NK-92 treated with Interleukin-12 subunit alpha and Interleukin-12 subunit beta, amount 100 ng/mL, for 24 hours (cell line): ENCODE measurements at places on chromosomes 7 and 10.

GRCh38 chr7:140039066-140039465, 23.7 kb downstream of the PARP12 start:
- DNase-seq: no peak

DNA sequence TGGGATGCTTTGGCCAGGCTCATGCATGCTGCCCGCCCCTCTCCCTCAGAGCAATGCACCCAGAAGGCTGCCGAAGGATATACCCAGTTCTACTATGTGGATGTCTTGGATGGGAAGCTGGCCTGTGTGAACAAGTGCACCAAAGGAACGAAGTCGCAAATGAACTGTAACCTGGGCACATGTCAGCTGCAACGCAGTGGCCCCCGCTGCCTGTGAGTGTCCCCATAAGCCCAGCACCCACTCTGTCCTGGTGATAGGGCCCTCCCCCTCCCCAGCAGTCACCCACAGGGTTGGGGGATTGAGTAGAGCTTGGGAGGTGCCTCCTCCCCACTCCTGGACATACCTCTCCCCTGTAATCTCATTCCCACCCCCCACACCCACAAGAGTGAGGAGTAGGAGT, 7.0 kb upstream of the MUC17 start:
- no peak for DNase-seq

GRCh38 chr10:24477915-24478314, 245.8 kb downstream of the ARHGAP21 start:
- no peak for DNase-seq

- DNase-seq: no peak
These were observed 72.4 kb upstream of the DNAAF5 start for GRCh38 chr7:653829-654764.

- no peak for DNase-seq
These were observed 50.0 kb downstream of the AOC1 start for GRCh38 chr7:150902078-150903033.

DNA sequence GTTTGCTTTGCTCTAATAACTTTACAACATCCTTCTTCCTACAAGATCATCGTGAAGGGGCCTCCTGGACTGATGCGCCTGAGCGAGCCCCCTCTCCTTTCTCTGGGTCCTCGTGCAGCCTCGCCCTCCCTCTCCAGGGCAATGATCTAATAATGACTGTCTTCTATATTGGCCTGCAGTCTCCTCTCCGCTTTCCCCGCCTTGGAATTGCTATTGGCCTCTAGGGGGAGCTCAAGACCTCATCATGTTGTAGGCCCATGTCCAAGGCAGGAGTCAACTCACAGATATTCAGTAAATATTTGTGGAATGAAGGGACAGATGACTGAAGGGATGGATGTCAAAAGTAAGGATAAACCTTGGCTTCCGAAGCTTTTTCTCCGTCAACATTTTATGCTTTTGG, 1180.3 kb downstream of the TYW1 start:
- peak; percentile 6 for DNase-seq

- no peak for DNase-seq
These were observed 71.5 kb downstream of the AGMO start for GRCh38 chr7:15490291-15490690.

- DNase-seq: no peak
These were observed 86.6 kb upstream of the CYTH3 start for GRCh38 chr7:6359021-6359420.

DNA sequence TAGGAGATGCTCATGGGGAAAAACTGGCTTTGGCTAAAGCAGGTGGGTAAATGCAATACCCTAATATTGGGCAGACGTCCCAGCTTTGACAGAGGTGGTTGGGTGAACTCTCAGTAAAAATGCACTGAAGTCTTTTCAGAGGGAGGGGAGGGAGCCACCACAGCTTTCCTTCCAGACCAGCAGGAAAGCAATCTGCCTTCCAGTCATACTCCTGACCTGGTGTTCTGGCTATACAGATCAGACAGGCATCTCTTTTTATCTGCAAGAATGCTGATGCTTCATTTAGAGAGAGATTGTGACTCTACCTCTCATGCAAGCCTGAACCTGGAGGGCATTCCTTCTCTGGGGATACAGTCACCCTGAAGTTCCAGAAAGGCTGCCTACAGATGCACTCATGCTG, 52.6 kb upstream of the ICA1 start:
- DNase-seq: no peak

GRCh38 chr7:95905167-95905566, 132.8 kb downstream of the DYNC1I1 start:
- DNase-seq: no peak

DNA sequence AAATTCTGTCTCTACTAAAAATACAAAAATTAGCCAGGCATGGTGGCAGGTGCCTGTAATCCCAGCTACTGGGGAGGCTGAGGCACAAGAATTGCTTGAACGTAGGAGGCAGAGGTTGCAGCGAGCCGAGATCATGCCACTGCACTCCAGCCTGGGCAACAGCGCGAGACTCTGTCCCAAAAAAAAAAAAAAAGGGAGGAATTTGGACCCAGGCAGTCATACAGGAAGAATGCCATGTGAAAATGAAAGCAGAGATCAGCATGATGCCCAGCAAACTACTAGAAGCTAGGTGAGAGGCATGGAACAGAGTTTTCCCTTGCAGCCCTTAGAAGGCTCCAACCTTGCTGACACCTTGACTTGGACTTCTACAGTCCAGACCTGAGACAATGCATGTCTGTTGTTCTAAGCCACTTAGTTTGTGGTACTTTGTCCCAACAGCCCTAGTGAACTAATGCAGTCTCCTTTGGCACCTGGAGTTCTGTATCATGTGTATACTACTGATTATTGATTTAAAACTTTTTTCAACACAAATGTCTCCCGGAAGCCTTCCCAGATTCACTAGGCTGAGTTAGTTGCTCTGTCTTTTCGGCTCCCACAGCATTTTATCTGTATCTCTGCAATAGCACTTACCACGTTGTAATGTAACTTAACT, 10.2 kb upstream of the BAG3 start:
- DNase-seq: no peak

DNA sequence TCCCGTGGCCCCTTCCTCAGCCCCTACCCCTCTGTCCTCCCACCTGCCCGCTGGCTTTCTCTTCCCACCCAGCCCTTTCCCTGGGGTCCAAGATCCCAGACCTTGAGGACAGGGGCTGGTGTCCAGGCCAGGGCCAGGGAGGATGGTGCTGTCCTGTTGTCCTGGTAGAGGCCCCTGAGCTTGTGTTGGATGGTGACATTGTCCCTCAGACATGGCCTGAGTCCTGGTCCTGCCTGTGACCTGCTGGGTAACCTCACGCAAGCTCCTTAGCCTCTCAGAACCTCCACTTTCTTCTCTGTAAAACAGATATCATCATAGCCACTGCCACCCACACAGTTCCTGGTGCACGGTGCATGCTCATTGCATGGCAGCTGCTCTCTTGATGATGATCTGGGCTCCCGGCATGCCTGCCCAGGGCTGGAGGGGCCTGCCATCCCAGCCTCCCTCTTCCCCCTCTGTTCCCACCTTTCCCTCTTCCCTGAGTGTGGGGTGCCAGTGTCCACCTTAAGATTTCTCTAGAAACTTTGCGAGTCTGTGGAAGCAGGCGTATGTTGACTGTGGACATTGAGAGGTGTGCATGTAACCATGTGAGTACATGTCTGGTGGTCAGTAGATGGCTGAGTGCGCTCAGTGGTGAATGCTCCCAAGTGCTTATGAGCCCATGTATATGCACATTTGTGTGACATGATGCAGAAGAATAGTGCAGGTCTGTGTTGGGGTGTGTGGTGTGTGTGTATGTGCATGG, 60.4 kb downstream of the NEURL1 start:
- no peak for DNase-seq
